ENCODE measurements at places on chromosomes 3 and 15.

- DNase-seq = no peak
Measured at GRCh38 chr15:69648775-69649735, 196.4 kb downstream of the RPLP1 start.

DNA sequence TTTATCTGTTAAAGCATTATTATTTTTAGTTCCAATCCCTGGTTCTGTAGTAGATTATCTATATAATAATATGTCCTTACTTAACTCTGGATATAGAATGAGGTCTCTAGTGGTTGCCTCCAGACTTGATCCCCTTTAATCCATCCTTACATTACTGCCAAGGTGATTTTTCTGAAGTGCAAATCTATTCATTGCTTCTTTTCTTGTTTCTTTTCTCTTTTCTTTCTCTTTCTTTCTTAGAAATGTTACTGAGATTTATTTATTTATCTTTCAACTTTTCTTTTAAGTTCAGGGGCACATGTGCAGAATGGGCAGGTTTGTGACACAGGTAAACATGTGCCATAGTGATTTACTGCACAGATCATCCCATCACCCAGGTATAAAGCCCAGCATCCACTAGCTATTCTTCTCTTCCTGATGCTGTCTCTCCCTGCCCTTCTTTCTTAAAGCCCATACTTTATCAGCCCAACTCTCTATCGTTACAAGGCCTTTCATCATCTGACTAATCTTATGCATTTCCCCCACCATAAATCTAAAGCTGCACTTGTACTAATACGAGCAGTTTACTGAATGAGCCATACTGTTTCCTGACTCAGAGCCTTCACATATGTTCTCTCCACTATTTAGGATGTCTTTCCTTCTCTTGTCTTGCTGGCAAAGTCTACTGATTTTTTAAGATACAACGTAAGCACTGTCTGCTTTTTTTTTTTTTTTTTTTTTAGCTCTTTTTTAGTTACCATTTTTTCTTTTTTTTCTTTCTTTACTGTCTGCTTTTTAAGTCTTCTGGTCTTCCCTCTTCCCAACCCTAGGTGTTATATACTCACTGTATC lies 4.6 kb downstream of the GLCE start:
- DNase-seq = no peak

DNA sequence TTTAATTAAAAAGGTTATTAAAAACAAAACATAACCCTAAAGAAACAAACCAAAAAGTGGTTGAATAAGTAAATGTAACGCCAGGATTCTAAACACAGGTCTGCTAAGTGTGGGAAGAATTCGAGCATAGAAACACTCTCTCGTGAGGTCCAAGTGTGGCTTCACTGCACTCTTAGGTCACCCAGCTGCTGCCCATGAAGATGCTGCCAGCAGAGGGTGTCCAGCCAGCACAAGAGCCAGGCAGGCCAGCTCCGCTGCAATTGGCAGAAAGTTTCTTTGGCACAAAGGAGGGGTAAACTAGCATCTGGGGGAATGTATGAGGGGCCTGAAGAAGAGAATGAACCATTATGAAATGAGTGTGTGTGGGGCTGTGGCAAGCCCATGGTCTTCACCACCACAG lies 215.7 kb upstream of the FEZF2 start:
- DNase-seq = no peak

GRCh38 chr3:175914785-175915184 lies 1055.7 kb downstream of the NAALADL2 start:
- no peak for DNase-seq

DNA sequence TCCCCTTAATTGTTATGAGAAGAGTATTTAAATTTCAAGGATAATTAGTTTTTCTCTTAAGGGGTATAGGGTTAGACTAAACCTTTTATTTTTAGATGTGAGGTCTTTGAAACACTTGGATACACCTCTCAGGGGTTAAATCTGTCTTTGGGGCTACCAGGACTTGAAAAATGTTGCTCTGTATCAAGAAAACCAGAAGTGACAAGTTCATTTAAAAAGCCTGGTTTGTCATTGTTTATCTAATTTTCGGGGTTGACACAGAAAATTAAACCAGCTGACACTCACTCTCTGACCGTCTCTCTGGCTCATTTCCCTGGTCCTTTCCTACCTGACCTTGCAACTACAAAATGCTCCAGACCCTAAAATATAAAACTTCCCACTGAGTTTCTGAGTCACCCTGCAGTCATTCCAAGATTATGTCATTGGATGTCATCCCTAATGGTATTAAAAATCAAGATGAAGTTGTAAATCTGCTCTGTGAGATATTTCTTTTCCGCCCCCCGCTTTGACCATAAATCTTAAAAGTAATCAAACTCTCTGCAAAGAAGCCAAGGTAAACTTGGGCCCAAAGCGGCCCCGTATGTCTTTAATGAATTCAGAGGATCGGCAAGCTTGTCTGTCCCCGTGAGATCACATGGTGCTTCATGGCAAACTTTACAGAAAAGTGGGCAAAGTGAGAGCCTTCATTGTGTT lies 32.9 kb upstream of the SKOR1 start:
- DNase-seq = no peak

DNA sequence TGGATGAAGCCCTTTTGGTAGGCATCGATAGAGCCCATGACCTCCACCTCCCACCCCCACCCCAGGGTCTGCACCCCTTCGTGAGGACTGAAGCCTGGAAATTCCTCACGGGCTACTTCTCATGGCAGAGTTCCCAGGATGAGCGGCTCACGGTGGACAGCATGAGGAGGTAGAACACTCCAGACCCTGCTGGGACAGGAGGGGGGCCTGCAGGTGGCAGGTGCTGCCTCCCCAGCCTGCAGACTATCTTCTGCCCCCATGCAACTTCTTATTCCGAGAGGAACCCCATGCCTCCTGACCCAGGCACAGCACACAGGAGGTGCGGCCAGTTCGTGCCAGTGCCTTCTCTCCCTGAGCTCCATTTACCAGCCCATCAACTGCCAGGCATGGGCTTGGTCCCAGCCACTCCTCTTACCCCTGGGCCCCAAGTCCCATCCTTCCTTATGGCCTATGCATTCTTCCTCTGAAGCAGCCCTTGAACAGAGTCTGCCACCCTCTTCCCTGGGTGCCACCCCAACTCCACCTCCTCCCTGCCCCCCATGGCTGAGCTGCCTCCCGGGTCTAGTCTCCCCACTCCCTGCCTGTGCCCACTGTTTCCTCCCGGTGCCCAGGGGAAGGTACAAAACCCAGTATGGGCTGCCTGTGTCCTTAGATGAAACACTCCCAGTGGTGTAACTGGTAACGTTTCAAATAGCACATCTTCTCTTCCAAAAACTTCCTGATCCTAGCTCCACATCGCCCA lies 8.4 kb downstream of the TBC1D21 start:
- no peak for DNase-seq

GRCh38 chr15:71760852-71761251 lies 49.5 kb upstream of the NR2E3 start:
- DNase-seq = no peak

DNA sequence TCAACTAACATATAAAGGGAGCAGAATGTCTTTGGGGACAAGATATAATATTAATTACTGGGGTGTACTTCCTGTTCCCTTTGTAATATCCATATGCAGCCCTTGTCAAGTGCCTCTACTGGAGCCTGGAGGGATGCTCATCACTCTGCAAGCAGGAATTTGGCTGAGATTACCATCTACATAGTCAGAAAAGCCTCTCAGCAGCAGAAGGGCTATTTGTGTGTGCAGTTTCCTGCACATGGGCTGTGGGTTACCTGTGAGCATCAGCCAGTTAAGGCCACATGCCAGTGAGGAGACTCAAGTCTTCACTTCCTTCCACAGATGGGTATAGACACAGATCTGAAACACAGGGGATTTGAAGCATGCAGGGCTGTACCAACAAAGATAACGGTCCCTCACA lies 278.1 kb upstream of the PLSCR5 start:
- DNase-seq = no peak

- peak; percentile 44 for DNase-seq
Measured at GRCh38 chr15:57218826-57219576, 157.3 kb upstream of the CGNL1 start.

DNA sequence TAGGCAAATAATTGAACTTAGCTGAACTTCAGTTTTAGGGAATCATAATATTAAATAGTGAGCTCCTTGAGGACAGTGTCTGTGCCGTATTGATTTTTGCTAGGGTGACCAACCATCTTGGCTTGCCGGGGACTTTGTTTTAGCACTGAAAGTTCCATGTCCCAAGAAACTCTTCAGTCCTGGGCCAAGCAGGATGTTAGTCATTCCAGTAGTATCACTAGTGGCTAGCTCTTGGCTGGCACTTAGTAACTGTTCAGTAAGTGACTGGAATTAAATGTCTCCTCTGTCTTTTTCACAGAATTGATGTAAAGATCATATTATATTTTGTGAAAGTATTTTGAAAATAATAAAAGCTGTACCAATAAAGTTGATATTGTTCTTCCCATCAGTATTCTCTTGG lies 42.3 kb downstream of the RSRC1 start:
- no peak for DNase-seq

GRCh38 chr3:73759297-73759711 lies 134.6 kb upstream of the PDZRN3 start:
- no peak for DNase-seq

GRCh38 chr3:52372822-52373504 lies 56.8 kb downstream of the DNAH1 start:
- no peak for DNase-seq

- no peak for DNase-seq
Measured at GRCh38 chr15:99021694-99022093, 14.1 kb upstream of the PGPEP1L start.

DNA sequence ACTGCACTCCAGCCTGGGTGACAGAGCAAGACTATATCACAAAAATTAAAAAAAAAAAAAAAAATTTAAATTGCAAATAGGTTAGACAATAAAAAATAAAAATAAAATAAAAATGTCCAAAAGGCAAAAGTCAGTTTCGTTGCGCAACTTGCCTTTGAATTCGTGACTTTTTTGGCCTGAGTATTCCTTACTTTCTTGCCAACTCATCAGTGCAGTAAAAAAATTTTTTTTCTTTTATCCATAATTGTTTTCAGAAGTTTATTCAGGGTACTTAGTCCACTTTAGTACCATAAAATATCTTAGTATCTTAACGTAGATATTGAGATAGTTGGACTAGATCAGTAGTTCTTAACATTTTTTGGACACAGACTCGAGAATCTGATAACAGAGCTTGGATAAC lies 22.4 kb upstream of the CILP start:
- no peak for DNase-seq

GRCh38 chr3:14788644-14789043 lies 30.1 kb upstream of the FGD5 start:
- DNase-seq = no peak

- no peak for DNase-seq
Measured at GRCh38 chr3:136617198-136617597, 135.0 kb downstream of the STAG1 start.

GRCh38 chr3:44050101-44050500 lies 191.6 kb upstream of the TOPAZ1 start:
- DNase-seq = no peak

- no peak for DNase-seq
Measured at GRCh38 chr3:141009496-141009895, 41.7 kb upstream of the SPSB4 start.

GRCh38 chr3:23797491-23797890 lies 8.3 kb upstream of the UBE2E1 start:
- no peak for DNase-seq

- DNase-seq = no peak
Measured at GRCh38 chr3:169179321-169179720, 484.2 kb downstream of the MECOM start.

- DNase-seq = no peak
Measured at GRCh38 chr15:39265261-39265660, 315.6 kb upstream of the THBS1 start.

- DNase-seq = no peak
Measured at GRCh38 chr3:143239031-143239430, 119.5 kb downstream of the CHST2 start.

- DNase-seq = peak; percentile 47
Measured at GRCh38 chr3:153614563-153614962, 452.5 kb downstream of the RAP2B start.

DNA sequence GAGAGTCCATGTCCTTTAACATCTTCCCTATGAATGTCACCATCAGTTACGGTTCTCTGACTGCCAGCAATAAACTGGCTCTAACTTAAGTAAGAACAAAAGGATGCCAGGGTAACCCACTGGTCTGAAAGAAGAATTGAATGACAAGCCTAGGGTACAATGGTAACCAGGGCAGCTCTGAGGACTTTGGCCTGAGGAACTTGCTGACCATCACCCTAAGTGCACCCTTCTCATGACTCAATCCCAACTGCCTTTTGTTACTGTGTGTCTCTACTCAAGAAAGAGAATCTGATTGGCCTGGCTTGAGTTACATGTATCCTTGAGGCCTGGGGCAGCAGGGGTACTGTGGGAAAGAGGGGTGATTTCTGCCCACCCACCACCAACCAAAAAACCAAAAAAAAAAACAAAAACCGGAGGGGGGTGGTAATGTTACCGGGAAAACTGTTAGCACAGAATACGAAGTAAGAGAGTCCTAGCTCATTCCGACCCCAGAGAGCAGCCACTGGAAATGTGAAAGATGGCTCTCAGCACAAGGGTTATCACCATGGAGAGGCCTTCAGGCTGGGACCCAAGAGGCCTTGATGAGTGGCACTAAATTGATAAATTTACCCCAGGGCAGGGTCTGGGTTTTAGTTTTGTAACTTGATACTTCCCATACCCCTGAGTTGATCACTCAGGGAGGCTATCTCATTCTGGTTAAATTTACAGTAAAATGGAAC lies 9.3 kb upstream of the SLC28A1 start:
- DNase-seq = no peak

- DNase-seq = no peak
Measured at GRCh38 chr15:59237119-59237855, 30.6 kb downstream of the LDHAL6B start.

GRCh38 chr15:91936927-91937326 lies 83.4 kb downstream of the SLCO3A1 start:
- no peak for DNase-seq
